NCI-H460 (cell line): ENCODE measurements at places on chromosomes 6 and 20.
A peak's percentile ranks its signal among the peaks of the same experiment; 100 is the strongest.

DNA sequence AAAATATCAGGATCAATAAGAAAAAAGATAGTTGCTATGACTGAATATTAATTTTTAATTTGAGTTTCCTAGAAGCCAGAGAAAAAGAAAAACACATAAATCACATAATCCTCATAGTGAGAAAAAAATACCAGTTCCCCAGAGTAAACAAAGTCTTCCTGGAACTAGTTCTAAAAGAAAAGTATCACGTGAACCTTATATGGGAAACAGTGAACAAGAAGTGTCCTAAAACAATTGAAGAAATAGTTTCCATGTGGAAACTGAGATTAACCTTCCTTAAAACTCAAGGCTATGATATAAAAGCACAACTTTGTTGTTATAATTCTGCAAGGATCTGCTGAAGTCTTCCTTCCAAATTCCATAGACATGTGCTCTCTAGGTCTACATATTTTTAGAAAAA, 50.6 kb downstream of the RCAN2 start:
- DNase-seq = no peak

GRCh38 chr6:44512868-44513741, 125.6 kb downstream of the CDC5L start:
- no peak for DNase-seq

GRCh38 chr6:77633471-77633870, 19.4 kb upstream of the MEI4 start:
- DNase-seq = no peak

GRCh38 chr20:32333988-32334885, 23.9 kb upstream of the ASXL1 start:
- peak; percentile 24 for DNase-seq

- no peak for DNase-seq
These were observed 608.9 kb downstream of the PRKN start for GRCh38 chr6:162118706-162119105.

GRCh38 chr6:32941214-32941768, 463 bp upstream of the HLA-DMB start:
- DNase-seq = no peak

DNA sequence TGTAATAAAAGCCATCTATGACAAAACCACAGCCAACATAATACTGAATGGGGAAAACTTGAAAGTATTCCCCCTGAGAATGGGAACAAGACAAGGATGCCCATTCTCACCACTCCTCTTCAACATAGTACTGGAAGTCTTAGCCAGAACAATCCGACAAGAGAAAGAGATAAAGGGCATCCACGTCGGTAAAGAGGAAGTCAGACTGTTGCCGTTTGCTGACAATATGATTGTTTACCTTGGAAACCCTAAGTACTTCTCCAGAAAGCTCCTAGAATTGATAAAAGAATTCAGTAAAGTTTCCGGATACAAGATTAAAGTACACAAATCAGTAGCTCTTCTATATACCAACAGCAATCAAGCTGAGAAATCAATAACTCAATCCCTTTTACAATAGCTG, 14.0 kb upstream of the RUNX2 start:
- no peak for DNase-seq

DNA sequence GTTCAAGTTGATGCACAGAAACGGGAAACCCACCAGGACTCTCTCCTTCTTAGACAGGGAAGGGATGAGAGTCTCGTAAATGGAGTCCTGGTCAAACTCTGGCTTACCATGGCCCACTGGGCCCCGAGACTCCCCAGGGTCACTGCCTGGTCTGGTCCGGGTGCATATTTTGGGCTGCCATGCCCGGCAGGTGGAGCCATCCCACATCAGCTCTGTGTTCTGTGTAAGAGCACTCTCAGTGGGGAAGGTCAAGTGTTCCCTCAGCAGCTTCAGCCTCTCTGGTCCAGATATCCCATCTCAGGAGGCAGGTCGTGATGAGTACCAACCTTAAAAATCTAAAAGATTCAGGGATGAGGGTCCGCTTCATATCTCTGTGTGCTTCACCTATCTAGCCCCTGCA, 138.8 kb downstream of the EDN3 start:
- no peak for DNase-seq
